ENCODE measurements at places on chromosomes 16 and 17.

- DNase-seq = peak; percentile 82
Observed at GRCh38 chr17:39174920-39175694, 9.1 kb upstream of the ARL5C start.

GRCh38 chr17:37051833-37052232 is 103.1 kb downstream of the AATF start:
- DNase-seq = no peak

GRCh38 chr17:63358111-63358839 is 87.8 kb downstream of the CYB561 start:
- DNase-seq = no peak

DNA sequence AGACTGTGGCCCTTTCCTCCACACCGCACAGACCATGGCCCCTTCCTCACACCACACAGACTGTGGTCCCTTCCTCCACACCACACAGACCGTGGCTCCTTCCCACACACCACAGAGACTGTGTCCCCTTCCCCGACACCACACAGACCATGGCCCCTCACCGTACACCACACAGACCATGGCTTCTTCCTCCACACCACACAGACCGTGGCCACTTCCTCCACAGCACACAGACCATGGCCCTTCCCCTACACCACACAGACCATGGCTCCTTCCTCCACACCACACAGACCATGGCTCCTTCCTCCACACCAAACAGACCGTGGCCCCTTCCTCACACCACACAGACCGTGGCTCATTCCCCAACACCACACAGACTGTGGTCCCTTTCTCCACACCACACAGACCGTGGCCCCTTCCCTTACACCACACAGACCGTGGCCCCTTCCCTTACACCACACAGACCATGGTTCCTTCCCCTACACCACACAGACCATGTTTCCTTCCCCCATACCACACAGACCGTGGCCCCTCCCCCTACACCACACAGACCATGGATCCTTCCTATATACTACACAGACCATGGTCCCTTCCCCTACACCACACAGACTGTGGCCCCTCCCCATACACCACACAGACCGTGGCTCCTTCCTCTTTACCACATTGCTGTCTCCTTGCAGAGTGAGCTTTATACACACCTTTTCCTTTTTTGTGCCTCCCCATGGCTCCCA is 297.5 kb upstream of the FOXF1 start:
- DNase-seq = no peak

DNA sequence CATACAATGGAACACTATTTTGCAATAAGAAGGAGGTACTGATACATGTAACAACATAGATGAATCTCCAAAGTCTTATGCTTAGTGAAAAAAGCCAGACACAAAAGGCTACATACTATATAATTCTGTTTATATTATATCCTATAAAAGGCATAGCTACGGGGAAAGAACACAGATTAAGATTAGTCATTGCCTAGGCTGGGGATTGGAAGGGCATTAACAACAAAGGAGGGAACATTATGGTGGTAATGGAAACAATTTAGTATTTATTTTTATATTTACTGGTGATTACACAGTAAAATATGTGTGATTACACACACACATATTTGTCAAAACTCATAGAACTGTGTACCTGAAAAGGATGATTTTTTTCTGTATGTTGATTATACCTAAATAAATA is 278.1 kb downstream of the ZFHX3 start:
- DNase-seq = no peak

- DNase-seq = no peak
Observed at GRCh38 chr16:66007717-66008116, 358.8 kb upstream of the CDH5 start.

DNA sequence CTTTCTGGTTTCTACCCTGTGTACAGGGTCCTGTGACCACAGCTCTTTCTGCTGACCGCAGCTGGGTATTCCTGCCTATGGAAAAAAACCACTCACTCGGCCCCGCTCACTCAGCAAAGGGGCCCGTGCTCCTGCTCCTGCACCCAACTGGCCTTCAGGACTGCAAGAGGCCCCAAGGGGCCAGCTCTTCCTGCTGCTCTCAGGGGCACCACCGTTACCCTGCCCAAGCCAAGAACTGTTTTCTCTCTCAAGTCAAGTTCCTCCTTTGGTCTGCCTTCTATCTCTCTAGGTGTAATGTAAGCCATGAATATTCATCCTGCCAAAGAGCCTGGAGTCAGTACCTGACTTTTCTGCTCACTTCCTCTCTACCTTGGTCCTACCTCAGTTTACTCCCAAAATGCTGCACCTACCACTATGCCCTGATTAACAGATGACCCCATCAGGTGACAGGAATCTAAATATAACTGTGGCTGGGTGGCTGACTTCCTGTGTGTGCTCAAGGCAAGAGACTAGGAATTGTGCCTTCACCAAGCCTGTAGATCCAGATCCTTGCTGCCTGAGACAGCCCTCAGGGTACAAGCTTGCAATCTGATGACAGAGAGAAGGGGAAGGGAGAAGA is 20.4 kb upstream of the SCIMP start:
- no peak for DNase-seq

Data from activated T-cell treated with anti-CD3 and anti-CD28 coated beads for 1 hour (primary cell).